ENCODE measurements at places on chromosomes 7 and 10.

- no peak for DNase-seq
Measured at GRCh38 chr10:65491799-65492198, 1434.0 kb upstream of the LRRTM3 start.

- no peak for DNase-seq
Measured at GRCh38 chr7:79284211-79284610, 169.3 kb downstream of the MAGI2 start.

DNA sequence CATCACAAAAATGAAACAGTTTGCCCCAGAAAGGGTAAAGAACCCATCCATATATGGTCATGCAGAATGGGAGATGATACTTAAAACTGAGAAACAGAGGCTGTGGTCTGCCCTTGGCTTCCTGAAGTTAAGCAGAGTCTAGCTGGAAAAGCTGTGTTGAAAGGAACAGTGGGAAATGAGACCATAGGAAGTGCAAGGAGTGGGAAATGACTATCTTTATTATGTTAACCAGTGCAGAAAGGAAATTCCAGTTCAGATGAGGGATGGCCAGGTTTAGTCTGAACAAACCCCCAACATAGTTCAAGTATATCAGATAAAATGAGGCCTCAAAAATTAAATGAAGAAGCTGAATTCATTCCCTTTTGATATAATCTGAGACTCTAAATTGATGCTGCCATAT is 112.2 kb upstream of the TARP start:
- no peak for DNase-seq

DNA sequence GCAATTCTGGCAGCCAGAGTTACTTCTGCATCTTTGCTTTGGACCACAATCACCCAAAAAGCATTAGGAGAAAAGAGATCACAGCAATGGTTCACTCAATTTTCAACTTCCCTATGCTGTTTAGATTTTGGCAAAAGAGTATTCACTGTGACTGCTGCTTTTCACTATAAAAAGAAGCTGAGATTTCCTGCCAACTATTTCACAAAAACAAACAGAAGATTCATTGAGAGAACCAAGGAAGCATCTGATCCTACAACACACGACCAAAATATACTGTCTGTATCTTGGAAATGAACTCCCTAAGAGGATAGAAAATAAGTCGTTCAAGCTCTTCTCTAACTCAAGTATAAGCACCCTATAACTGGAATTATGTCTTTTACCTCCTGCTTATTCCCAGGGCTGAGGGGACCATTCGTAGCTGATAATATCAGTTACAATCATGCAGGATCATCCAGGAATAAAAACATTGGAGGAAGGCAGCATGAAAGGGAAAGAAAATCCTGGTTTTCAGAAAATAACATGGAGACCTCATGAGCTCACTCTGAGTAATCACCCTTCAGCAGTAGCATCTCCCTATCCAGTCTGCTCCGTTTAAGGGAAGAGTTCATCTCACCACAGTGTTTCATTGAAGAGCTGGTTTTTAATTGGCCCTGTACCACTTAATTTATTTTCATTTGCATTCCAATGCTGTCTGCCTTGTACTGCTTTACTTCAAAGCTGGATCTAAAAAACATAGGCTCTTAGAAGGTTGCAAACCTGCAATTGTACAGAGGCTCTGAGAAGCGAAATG is 256.2 kb downstream of the PAXIP1 start:
- no peak for DNase-seq

DNA sequence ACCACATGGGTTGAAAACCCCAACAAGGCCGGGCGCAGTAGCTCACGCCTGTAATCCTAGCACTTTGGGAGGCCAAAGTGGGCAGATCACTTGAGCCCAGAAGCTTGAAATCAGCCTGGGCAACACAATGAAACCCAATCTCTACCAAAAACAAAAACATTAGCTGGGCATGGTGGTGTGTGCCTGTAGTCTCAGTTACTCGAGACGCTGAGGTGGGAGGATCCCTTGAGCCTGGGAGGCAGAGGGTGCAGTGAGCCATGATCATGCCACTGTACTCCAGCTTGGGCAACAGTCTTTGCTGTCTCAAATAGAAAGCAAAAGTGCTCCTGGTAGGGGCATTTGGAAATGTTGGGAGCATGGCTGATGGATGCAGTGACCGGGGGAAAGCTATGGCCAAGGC is 209.6 kb upstream of the PLXNA4 start:
- DNase-seq = no peak

DNA sequence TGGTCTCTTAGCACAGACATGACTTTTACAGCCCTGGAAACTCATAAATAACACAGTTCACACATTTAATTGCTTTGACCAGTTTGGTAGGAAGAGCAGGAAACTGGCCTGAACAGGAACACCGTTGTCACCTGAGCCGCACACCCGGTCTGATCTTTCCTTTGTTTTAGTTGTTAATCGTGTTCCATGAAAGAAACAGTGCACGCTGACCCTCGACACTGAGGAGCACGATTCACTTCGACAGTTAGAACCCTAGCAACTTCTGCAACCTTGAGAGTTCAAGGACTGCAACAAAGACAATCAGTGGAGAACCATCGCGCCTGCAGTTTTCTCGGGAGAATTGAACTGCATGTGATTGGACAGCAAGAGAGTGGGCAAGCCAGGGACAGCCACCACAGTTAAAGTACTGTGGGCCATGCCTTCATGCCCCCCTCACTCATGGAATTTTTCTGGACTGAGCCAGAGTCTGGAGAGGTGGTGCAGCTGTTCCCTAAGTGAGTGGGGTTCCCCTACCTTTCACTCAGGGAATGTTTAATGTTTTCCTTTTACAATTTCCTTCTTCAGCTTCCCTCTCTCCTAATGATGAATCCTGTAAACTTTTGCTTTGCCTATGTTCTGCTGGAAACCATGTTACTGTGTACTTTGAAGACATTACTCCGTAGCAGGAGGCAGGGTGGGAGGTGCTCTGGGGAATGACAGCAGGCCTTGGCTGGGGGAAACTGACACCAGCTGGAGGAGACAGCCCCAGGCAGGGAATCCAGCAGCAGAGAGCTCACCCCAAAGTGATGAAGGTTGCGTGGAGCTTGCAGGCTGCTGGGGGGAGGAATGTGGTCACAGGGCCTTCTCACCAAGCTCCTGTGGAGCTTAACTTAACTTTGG is 198.7 kb downstream of the ZNF438 start:
- DNase-seq = no peak

DNA sequence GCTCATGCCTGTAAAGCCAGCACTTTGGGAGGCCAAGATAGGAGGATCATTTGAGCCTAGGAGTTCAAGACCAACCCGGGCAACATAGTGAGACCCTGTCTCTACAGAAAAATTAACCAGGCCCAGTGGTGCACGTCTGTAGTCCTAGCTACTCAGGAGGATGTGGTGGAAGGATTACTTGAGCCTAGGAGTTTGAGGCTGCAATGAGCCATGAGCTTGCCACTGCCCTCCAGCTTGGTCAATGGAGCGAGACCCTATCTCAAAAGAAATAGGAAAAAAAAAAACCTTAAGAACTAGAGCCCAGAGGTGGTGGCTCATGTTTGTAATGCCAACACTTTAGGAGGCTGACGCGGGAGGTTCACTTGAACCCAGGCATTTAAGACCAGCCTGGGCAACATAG is 2.2 kb downstream of the STRA8 start:
- DNase-seq = no peak

GRCh38 chr10:24690961-24691512 is 32.6 kb downstream of the ARHGAP21 start:
- no peak for DNase-seq

DNA sequence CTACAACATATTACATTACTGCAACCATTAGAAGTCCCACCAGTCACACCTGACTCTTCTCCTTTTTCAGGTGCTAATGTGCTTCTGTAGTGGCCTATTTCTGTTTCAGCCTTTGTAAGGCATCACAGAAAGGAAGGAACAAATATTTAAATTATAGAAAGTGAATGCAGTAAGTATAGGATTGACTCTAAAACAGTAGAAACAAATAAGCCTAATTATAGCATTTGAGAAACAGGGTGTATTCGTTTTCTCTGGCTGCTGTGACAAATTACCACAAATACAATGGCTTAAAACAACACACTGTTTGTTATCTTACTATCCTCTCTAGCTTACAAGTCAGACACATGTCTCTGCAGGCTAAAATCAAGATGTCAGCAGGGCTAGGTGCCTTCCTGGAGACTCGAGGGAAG is 69.4 kb downstream of the CCSER2 start:
- no peak for DNase-seq
